ENCODE measurements at places on chromosomes 7 and 10.

- no peak for DNase-seq
These were observed 588.0 kb downstream of the SORCS1 start for GRCh38 chr10:106576534-106576933.

GRCh38 chr7:104179178-104179577 is 28.6 kb downstream of the ORC5 start:
- DNase-seq = no peak

DNA sequence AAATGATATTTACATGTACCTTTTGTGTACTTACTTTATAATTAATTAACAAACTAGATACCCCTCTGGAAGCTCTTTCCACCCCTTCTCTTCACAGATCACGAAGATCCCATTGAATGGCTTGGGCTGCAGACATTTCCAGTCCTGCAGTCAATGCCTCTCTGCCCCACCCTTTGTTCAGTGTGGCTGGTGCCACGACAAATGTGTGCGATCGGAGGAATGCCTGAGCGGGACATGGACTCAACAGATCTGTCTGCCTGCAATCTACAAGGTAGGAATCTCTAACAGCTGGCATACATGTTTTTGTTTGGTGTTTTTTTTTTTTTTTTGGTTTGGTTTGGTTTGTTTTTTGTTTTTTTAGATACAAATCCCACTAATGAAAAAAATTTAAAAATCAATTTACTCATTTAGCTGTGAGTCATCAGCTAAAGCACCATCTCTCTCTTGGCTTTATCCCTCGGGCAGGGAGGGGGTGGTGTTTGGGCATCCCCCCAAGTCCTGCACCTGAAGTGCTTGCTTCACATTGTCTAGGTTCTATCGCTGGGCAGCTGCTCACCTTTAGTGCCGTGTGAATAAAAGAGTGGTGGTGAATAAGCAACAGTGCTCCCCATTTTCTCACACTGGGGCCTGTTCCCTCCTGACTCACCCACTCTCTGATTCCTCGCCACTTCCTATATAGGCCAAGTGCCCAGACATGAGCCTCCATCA is 68.9 kb downstream of the MET start:
- no peak for DNase-seq

DNA sequence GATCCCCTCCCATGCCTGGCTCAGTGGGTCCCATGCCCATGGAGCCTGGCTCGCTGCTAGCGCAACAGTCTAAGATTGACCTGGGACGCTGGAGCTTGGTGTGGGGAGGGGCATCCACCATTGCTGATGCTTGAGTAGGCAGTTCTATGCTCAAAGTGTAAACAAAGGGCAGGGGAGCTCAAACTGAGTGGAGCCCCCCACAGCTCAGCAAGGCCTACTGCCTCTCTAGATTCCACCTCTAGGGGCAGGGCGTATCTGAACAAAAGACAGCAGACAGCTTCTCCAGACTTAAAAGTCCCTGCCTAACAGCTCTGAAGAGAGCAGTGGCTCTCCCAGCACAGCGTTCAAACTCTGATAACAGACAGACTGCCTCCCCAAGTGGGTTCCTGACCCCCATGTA is 31.2 kb upstream of the FFAR4 start:
- DNase-seq = no peak

GRCh38 chr10:2839081-2839725 is 228.1 kb upstream of the PFKP start:
- DNase-seq = peak; percentile 75

DNA sequence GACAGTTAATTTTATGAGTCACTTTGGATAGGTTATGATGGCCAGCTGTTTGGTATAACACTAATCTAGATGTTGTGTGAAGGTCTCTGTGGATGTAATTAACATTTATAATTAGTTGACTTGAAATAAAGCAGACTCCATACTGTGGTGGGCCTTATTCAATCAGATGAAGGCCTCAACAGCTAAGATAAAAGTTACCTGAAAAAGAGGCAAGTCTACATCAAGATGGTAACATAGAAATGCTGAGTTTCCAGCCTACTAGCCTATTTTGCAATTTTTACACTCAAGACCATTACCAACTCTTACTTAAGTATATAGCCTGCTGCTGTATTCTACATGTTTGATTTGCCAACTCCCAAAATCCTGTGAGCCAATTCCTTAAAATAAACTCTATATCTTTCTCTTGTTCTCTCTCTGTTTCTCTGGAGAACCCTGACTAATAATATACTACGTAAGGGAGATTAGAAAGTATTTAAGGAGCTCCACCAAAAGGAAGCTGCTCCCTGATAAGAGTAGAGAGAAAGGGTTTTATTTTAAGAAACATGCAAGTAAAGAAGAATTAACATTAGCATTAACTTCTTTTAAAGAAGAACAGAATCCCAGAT is 42.7 kb downstream of the ZNF438 start:
- no peak for DNase-seq

DNA sequence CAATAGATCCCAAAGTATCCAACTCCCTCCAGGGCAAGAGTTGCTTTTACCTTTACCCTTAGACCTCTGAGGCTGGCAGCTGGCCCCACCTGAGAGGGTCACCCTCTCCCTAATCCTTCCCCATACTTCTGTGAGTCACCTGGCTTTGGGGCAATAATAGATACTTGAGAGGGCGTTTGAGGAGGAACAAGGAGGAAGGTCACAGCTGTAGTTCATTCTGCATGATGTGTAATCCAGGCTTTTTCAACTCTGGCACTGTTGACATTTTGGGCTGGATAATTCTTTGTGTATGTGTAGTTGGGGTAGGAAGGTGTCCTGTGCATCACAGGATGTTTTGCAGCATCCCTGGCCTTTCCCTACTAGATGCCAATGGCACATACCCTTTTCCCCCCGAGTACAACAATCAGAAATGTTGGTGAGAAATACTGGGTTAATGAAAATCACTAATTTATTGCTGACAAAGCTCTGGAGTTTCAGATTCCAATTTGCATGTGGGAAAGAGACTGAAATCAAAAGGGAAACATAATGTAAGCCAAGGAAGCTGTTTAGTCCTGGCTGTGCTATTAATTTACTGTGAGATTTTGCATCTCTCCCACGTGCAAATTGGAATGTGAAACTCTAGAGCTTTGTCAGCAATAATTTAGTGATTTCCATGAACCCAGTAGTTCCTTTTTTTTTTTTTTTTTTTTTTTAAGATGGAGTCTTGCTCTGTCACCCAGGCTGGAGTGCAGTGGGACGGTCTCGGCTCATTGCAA is 3.6 kb downstream of the BLVRA start:
- DNase-seq = no peak

- no peak for DNase-seq
These were observed 16.1 kb downstream of the NUDT13 start for GRCh38 chr10:73126343-73126742.

GRCh38 chr10:94279835-94280709 is 82.7 kb downstream of the NOC3L start:
- DNase-seq = peak; percentile 61

GRCh38 chr7:36191292-36191920 is 38.4 kb downstream of the EEPD1 start:
- DNase-seq = no peak

GRCh38 chr10:99782447-99783286 is at the start of gene ABCC2:
ABCC2 (plus strand) TSS chr10:99782640; CDS start chr10:99782845, 205 bp downstream.
- no peak for DNase-seq

All from iPS DF 6.9 (cell line).